Left lobe of liver (tissue), 2 donors: ENCODE measurements at places on chromosomes 4 and X.
A peak's percentile ranks its signal among the peaks of the same experiment; 100 is the strongest.

DNA sequence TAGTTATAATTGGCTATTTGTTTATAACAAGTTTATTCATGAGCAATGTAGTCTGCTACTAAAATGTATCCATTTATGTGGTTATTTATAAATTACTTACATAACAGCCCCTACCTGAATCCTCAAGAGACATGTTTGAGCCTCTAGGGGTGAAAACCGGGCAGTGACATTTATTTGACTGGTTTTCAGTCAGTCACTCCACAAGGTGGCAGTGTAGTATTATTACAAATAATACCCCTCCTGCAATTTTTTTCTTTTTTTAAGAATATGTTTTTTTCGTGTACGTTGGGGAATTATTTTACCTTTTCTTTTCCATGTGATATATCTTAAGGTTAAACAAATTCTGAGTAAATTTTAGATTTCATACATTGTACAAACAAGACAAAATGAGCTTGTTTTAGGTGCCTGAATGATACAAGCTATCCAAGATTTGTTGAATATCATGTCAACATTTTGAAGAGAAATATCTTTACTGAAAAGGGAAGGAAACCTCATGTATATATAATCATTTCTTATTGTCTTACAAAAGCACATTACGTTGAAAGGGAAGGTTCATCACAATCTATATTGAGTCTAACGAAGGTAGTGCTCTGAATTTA, 598.7 kb upstream of the TECRL start:
- DNase-seq: no peak

GRCh38 chr4:154503598-154503997, 12.0 kb upstream of the DCHS2 start:
- no peak for DNase-seq

DNA sequence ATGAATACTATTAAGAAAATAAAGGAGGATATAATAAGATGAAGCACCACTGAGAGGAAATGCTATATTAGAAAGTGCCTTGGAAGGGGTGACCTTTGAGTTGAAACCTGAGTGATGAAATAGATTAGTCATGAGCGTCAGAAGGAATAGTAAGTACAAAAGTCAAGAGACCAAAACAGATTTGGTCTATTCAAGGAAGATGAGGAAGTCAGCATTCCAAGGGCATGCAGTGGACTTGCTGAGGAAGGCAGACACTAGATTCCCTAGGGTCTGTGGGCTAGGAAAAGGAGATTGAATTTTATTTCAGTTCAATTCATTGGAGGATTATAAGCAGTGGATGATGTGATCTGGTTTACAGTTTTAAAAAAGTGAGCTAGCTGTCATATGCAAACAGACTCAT, 73.0 kb upstream of the WDFY3 start:
- no peak for DNase-seq

DNA sequence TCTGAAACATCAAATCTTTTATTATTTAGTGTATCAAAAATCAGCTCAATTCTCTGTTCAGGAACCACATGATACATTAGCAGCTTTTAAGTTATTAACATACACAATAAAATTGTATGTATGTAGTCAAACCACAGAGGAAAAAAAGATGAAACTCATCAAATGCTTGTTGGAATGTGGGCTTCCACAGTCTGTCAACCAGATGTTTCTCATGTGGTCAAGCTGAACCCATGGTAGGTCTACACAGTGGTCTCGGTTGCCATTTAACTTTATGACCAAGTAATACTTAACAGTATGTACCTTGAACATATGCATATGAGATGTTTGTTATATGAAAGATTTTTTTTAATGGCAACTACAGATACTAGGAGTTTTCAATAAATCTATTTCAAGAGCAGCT, 427.8 kb downstream of the IL15 start:
- DNase-seq: no peak

- DNase-seq: no peak
Measured at GRCh38 chr4:147327322-147327721, 153.6 kb upstream of the EDNRA start.

DNA sequence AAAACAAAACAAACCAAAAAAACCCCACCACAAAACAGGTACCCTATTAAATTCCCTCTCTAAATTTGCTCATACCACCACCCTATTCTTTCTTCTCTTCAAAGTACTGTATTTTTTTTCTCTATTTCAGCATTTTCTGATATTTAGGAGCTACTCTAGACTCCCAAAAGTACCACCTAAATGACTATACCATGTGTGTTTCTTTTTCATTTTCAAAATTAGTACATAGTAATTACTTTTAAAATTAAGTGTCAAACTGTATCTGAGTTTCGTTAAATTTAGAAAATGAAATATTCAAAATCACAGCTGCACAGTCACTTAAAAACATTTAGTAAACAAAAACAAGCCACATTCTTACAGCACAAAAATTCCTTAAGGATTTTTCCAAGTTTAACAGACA, 161.7 kb downstream of the FBXW7 start:
- DNase-seq: no peak

GRCh38 chrX:114037515-114037914, 546.4 kb upstream of the HTR2C start:
- no peak for DNase-seq

DNA sequence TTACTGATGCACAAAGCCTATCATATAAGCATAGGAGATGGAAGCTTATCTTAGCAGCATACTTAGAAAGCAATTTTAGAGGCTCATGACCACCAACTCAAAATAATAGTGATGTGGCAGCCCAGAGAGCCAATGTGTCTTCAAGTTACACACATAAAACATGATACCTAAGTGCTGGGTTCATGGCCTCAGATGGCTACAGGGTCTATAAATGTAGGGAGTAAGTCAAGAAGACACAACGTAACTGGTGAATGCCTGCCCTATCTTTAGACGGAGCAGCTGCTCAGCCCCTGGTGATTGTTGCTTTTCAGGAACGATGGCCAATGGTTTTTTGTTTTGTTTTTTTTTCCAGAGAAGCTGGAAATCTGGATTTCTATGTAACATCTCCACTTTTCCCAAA, 42.8 kb downstream of the RNF150 start:
- no peak for DNase-seq

DNA sequence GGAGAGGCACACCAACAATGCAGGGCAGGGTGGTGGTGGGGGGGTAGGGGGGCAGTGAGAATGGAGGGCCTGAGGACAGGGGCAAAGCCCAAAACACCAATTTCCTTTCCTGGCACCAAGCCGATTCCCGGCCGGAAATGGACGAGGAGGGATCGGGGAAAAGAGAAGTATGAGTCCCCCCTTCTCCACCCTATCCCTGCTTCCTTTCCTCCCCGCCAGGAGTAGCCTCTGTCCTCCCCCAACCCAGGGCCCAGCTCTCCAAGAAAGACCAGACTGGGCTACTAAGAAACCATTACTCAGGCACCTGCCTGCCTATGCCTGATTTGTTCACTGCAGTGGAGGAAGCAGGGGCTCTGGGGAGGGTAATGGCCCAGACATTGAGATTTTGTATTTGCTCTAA, 402 bp downstream of the CCDC120 start:
- no peak for DNase-seq

GRCh38 chr4:1401409-1402020, 4.7 kb downstream of the NKX1-1 start:
- DNase-seq: no peak

DNA sequence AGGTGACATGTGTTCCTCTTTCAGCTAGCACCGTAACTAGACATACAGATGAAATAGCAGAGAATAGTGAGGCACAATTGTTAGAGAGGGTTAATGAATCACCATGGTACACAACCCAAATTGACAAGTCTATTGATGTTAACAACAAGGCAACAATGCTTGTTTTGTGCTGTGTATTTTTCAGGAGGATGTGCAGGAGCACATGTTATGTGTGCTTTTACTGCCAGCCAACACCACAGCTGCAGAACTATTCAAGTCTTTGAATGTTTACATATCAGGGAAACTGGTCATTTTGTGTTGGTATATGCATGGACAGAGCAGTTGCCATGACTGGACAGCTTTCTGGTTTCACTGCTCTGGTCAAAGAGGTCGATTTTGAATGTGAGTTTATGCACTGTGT, 32.8 kb downstream of the STBD1 start:
- no peak for DNase-seq

GRCh38 chrX:45755703-45756102, 555.0 kb upstream of the DIPK2B start:
- DNase-seq: no peak

GRCh38 chr4:185869427-185869826, 57.4 kb upstream of the SORBS2 start:
- no peak for DNase-seq

DNA sequence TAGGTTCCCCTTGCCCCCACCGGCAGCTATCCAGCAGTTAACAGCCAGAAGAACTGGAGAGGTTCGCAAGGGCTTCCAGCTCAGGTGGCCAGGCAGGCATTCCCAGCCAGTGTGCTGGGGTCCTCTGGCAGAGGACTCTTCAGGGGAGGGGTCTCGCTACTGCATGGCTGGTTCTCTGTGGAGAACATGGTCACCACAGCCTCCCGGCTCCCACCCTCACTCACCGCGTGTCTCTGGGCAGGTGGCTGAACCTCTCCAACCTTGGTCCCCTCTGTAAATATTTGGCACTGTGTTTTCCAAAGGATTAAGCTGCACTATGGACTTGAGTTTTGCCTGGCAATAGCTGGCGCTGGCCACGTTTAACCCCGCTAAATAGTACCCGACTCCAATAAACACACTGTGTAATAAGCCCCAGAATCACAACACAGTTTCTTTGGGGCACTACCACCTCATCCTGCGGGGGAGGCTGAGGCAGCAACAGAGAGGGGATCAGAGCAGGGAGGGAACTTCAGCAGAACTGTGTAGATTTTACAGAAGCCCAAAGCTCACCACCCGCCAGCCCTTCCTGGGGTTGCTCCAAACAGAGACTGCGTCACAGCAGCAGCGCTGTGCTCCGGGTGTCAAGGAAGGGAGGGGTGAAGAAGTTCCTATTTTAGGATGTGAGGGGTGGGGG, 15.2 kb downstream of the BCOR start:
- peak; percentile 70 for DNase-seq

DNA sequence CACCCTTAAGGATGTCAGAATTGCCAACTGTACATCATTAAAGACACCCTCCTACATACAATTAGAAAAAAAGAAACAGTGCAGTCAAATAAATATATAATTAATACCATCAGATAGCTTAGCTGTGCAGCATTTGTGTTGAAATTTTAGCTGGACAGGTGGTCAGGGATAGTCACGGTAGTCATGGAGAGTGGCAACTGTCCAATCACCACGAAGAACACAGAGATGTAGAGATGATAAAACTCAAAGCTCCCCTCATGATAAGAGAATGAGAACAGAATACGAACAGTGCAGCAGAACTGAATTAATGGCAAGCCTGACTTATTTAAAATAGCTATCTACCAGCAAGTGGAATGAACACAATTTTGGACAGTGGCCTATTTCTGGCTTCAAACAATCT, 27.2 kb downstream of the SLC39A8 start:
- no peak for DNase-seq
